Peyer's patch (tissue), 4 donors: ENCODE measurements at places on chromosomes 6 and 20. TPM values are rescaled to one million over a fixed set of nuclear protein-coding genes. Genes with fewer than 3 reads are reported as not detected.

The DSP gene
- total RNA-seq = 163 TPM

The COL9A1 gene
- total RNA-seq = not detected

The TP53INP2 gene
- 16.5 TPM for total RNA-seq

The PAQR8 gene
- 300 TPM for total RNA-seq

GRCh38 chr6:165245701-165246100 is 63.7 kb downstream of the C6orf118 start:
- DNase-seq = no peak

The DOK5 gene
- not detected for total RNA-seq

The LRFN2 gene
- total RNA-seq = not detected

The PXDC1 gene
- 35.5 TPM for total RNA-seq

DNA sequence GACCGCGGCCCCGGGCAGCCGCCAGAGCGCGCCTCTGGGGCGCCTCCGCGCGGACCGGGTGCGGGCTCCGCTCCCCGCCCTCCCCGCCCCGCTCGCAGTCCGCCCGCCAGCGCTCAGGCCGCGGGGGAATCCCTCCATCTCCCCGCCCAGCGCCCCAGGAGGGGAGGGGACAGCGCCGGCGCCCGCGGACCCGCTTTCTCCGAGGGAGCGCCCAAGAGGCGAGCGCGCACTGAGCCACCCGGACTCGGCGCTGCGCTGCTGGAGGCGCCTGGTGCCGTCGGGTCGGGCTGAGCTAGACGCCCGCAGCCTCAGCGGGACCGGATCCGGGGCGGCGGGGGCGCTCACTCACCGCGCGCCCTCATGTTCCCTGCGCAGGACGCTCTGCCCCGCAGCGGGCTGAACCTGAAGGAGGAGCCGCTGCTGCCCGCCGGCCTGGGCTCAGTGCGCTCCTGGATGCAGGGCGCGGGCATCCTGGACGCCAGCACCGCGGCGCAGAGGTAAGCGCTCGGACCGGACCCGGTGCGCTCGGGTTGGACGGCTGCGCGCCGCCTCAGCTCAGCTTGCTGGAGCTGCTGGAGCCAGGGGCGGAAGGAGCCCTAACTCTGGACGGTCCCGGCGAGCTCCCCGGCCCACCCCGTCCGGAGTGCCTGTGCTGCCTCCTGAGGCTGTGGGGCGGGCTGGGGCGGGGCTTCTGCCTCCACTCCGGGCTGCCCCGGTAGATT is 867 bp downstream of the EBF4 start:
- no peak for DNase-seq

GRCh38 chr6:20479526-20479925 is 54.7 kb upstream of the CDKAL1 start:
- DNase-seq = no peak
